Germinal center (tissue), 1 donor: ENCODE measurements at places on chromosomes 3 and 15.

GRCh38 chr3:113839551-113839950 is 963 bp downstream of the GRAMD1C start:
- no peak for DNase-seq

GRCh38 chr15:60773255-60773654 is 294.3 kb upstream of the ICE2 start:
- no peak for DNase-seq

DNA sequence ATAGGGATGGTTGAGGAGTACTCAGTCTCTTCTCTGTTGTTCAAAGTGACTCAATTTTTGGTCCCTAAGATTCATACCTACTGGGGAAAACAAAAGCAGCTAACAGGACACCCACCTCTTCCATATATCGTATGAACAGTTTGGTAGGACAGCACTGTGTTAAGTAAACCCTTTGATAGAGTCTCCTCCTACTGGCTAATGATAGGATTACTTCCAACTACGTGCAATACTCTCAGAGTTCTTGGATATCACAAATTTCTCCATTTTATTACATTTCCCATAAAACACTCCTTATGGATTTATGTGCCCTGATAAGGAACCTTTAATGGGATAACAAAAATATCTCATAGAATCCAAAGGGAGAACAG is 200.2 kb upstream of the GOLGA6L4 start:
- DNase-seq = peak; percentile 12

DNA sequence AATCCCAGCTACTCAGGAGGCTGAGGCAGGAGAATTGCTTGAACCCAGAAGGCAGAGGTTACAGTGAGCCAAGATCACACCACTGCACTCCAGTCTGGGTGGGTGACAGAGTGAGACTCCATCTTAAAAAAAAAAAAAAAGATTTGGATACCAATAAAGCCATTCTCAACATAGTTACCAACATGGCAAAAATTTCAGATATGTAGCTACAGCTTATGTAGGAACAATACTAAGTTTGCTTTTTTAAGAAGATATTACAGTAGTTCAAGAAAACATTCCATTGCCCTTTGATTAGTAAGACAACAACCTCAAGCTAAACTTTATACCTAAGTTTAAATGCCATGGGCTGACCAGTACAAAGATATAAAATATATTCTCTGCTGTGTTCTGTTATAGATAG is 34.4 kb downstream of the ZNF106 start:
- DNase-seq = no peak
